ENCODE measurements at places on chromosomes 7 and 10.

DNA sequence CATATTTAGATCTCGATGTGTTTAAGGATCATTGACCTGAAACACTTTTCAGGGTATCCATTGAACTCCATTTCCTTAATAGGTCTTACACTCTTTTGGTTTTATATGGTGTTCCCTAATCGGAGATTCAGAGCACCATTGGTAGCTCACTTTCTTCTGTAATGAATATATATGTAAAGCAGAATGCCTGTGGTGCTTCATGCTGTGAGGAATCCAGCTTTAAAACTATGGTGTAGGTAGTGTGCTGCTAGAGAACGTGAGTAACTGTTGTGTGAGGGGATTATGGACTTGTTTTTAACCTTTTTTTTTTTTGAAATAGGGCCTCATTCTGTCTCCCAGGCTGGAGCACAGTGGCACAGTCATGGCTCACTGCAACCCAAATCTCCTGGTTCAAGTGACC is 376.9 kb upstream of the LRGUK start:
- no peak for DNase-seq

DNA sequence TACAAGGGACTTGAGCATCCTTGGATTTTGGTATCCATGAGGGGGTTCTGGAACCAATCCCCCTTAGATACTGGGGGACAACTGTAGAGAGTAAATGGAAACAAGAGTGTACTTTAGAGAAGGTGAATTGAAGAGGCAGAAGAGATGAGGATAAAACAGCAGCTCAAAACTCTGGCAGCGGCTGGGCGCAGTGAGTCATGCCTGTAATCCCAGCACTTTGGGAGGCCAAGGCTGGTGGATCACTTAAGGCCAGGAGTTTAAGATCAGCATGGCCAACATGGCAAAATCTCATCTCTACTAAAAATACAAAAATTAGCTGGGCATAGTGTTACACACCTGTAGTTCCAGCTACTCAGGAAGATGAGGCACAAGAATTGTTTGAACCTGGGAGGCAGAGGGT is 218.7 kb downstream of the GALNT17 start:
- DNase-seq, result no peak

DNA sequence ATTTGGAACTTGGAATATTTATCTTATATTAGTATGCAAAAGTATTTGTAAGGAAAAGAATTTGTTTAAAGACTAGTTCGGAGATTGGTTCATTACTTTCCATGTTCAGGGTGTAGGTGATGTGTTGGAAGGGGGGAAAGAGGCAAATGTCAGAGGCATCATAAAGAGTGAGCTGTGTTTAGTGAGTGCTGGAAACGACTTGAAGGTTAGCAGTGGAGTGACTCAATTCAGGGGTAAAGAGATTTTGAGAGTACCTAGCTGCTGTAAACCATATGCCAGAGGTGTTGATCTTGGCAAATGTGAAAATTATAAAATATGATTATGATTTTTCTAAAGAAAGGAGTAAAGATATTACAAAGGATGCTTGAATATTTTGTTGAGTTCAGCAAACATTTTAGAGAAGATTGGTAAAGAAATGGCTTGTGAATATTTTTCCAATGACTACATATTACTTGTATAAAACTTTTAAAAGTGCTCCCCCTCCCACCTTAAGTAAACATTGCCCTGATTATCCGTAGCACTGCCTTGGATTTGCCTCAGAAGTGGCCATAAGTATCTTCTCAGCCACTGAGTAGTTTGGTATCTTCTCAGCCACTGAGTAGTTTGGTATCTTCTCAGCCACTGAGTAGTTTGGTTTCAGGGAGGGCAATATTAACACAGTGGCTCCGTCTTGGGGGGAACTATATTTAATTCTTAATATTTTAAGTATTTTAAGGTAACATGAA is 51.5 kb downstream of the ZNRF2 start:
- DNase-seq, result no peak

- DNase-seq, result no peak
Measured at GRCh38 chr10:68997211-68997610, 8.6 kb downstream of the KIFBP start.

GRCh38 chr10:7218968-7219367 is 191.9 kb downstream of the SFMBT2 start:
- DNase-seq, result peak; percentile 7

- no peak for DNase-seq
Measured at GRCh38 chr7:152115021-152115718, 89.7 kb downstream of the GALNT11 start.

- no peak for DNase-seq
Measured at GRCh38 chr7:130818056-130818455, 84.0 kb upstream of the KLF14 start.

DNA sequence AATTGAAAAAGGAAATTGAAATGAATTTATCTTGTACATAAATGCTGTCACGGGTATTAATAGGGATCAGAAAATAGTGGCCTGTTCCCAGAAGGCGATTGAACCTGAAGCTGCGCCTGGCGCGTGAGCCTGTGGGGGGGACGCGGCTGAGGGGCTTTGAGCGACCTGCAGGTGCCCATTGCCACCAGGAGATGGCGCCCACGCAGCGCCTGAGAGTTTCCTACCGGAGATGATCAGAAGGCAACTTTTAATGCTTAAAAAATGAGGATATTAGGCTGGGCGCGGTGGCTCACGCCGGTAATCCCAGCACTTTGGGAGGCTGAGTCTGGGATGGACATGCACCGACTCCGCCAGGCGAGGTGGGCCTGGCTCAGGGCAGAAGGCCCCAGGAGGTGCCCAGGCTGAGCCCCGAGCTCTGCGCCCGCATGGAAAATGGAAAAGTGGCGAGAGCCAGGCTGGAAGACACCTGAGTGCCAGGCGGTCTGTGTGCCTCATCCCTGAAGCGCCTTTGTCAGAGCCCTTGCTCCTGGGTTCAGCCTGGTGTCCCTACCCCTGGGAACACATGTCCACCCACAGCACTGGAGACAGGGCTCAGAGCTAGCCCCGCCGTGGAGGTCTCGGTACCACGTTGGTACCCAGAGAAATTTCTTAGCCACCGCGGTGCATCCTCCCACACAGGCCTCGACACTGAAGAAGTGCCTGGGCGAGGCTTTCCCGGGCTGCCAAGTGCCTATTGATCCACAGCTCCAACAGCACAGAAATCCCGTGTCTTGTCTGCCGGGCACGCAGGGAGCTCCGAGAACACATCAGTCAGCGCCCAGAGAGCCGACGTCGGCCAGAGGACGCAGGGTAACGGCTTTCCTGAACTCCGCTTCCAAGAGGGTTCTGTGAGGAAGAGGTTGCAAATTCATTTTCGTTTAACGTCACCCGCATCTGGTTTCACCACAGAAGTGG is 117.4 kb downstream of the INPP5A start:
- DNase-seq, result peak; percentile 61

DNA sequence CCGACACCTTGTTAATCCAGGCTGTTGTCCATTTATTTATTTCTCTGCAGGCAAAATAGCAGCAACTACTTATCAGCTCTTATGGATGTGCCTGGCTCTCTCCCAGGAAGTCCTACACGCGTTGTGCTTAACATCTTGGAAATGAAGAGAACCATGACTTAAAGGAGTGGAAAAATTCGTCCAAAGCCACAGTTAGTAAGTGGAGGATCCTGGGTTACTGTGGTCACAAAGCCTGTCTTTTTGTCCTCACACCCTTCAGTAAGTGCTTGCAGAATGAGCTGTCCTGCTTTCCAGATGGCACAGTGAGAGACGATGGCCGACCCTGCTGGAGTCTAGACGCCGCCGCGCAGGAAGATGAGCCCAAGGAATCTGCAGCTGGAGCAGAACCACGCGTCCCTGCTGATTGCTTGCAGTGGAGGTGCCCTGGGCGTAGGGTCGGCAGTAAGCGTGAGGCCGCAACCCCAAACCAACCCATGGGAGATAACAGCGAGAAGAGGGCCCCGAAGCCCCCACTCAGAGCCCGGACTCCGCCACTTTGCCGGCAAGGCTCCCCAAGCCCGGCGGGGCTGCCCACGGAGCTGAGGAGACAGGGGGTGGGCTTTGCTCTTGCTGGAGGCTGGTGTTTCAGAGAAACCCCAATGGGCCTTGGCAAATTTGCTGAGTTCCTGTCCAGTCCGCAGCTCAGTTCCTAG is 178.6 kb downstream of the CXCL12 start:
- peak; percentile 40 for DNase-seq

DNA sequence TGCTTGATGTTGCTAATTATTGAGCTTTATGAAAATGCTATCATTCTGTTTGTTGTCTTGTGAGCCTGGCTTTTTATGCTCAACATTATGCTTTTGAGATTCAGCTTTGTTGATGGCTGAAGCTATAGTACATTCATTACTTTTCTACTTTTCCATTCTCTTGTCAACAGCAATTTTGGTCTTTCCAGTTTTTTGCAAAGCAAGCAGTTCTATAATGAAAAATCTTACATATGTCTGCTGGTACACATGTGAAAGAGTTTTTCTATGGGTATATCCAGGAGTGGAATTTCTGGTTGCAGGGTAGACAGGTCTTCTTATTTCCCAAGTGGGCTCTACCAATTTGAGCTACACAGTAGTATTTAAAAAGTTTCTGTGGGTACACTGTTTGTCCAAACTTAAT is 36.8 kb downstream of the SLC35B4 start:
- DNase-seq, result no peak

DNA sequence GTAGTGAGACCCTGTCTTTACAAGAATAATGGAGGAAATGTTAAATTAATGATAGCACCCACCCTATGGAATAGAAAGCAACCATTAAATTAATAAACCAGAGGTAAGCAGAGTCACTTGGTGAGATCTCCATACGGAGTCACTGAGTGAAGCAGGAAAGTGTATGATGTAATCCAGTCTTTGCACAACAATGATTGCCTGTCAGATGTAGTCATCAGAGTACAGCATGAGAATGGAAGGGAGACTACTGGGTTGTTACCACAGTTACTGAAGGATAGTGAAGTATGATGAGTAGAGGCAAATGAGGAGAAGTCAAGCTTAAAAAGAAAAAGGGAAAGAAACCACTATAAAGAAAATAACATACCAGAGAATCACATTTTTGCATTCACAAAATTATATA is 371.9 kb upstream of the SHH start:
- no peak for DNase-seq

GRCh38 chr10:97406064-97406463 is 4.9 kb upstream of the RRP12 start:
- DNase-seq, result no peak

GRCh38 chr7:36898186-36898585 is 173.9 kb upstream of the AOAH start:
- no peak for DNase-seq

DNA sequence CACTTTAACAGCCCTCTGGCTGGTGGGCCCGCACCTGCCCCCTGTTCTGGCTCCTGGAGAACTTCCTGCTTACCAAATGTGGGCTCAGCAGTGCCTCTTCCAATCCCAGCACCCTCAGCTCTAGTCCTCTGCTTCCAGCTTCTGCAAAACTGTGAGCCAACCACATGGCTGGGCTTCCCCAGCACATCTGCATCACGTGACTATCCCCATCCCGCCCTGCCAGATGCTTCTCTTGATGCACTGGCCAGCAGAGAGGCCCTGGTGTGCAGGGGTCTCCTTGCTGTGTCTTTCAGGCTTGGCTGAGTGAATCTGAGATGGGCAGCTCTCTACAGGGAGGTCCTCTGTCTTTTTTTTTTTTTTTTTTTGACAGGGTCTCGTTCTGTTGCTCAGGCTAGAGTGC is 43.8 kb upstream of the DMBT1 start:
- no peak for DNase-seq

- no peak for DNase-seq
Measured at GRCh38 chr10:49288341-49289065, 10.5 kb upstream of the C10orf71 start.

GRCh38 chr10:97689559-97690020 is 2.5 kb upstream of the AVPI1 start:
- DNase-seq, result peak; percentile 89

DNA sequence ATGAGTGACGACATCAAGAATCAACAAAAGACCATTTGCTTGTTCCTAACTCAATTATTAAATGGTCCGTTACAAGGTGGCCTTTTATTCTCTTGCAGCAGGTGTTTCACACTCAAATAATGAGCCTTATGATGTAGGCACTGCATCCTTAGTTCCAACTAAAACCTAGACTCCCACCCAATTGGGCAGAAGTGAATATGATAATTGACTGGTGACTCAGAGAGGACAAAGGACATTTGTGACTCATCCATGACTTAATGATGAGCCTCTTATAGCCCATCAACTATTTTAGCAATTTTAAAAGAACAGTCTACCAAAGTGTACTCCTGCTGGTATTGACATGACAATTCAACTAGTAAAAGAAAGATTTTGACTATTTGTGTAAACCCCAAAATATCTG is 1027.8 kb upstream of the PHF14 start:
- DNase-seq, result no peak

DNA sequence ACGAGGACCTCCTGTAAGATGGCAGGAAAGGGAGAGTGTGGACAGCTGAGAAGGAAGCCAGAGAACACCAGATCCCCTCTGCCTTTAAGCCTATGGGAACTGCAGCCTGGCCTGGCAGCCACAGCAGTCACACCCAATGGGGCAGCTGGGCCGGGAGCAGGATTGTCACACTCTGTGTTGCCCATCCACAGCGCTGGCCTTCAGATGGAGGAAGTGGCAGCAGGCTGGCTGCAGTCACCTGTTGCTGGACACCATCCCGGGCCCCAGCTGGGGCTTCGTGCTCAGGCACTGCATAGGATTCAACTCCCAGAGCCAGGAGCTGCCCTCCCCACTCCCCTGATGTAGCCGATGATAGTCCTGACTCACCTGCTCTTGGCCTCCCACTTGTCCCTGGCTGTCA is 114.4 kb downstream of the COL13A1 start:
- no peak for DNase-seq

- no peak for DNase-seq
Measured at GRCh38 chr10:83625831-83626360, 513.4 kb upstream of the GHITM start.

DNA sequence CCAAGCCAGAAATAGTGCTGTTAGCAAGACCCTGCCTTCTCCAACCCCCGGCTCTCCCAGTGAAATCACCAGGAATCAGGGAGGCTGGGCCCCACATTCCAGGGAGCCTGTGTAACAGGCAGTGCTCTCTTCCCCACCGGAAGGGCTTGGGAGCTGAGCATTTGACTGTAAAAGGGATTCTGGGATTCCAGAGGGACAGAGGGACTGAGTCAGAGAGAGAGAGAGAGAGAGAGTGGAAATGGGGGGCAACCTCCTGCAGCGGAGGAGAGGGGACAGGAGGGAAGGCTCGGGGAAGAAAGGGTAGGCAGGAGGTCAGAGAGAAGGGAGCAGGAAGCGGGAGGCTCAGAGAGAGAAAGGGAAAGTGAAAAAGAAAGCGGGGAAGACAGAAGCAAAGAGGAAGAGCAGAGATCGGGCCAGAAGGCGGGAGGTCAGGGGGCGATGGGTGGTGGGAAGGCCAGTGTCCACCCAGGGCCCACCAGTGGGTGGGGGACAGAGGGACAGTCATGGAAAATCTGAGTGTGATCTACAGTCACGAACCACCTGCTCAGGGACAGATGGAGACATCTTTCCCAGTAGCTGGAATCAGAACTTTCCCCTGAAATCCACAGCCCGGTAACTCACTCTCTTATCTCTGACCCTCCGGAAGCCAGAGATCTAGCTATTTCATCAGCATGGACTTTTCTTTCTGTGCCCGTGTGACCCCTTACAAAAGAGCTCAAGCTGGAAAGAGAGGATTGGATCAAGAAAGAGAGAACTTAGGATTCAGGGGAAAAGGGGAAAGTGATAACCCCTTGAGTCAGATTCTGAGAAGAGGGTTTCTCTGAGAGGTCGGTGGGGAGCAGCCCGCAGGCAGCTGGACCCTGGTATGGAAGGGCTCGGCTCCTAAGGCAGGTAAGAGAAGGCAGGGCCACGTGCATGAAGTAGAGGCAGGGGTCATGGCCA is 4.6 kb upstream of the SERPINE1 start:
- peak; percentile 100 for DNase-seq

- no peak for DNase-seq
Measured at GRCh38 chr7:129212596-129212995, 12.2 kb upstream of the AHCYL2 start.
